Putamen (tissue), 1 donor: ENCODE measurements at places on chromosomes 2 and 18.
A peak's percentile ranks its signal among the peaks of the same experiment; 100 is the strongest.

DNA sequence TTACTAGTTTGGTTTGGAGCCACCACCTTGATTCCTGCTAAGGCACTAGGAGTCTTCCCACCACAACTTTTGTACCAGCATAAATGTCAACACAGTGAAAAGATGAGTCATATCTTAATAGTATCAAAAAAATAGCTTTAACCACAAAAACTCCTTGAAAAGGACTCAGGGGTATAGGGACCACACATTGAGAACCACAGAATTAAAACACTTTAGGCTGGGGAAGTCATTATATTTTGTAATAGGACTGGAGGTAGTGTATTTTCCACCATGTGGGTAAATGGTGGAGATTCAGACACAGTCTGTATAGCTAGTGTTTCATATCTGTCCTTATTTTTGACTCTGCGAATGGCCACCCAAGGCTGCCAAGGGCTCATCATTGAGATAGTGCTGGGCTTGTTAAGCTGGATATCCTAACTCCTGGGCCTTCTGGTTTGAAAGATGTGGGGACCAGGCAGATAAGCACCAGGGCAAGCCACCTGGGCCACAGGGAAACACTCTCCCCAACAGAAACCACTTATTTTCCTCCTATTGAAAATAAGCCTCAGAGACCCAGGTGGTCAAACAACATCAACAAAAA lies 19.1 kb upstream of the FHL2 start:
- DNase-seq = no peak

DNA sequence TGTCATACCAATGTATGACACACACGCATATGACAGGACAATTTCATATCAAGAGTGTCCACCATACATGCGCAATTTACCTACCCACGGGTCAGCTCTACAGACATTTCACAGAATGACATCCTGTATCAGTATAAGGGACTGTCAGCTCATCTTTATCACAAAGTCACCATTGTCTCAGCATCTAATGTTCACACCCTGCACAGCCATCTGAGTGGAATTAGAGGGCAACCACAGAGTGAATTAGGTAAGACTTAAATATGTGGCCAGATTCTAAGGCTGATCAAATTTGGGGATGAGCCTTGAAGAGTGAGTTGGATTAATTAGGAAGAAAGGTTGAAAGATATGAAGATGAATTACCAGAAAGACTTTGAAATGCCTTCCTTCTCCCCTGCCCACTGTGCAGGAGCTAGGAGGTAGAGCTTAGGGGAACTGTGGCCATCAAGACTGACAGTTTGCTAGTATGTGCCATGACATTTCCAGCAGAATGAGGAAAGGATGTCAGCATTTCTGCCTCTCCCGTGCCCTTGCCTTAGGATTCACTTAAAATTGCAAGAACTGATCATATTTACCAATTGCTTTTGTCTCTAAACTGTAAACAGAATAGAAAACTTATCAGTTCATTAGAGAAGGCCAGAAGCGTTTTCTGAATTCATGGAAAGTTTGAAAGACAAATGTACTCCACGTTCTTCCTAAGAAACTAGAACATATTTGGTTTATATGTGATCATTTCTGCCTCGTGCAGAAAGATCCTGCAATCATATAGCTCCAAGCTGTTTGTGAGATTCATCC lies 121.1 kb downstream of the DDX1 start:
- no peak for DNase-seq

GRCh38 chr2:214713080-214713830 lies 96.2 kb downstream of the BARD1 start:
- no peak for DNase-seq

DNA sequence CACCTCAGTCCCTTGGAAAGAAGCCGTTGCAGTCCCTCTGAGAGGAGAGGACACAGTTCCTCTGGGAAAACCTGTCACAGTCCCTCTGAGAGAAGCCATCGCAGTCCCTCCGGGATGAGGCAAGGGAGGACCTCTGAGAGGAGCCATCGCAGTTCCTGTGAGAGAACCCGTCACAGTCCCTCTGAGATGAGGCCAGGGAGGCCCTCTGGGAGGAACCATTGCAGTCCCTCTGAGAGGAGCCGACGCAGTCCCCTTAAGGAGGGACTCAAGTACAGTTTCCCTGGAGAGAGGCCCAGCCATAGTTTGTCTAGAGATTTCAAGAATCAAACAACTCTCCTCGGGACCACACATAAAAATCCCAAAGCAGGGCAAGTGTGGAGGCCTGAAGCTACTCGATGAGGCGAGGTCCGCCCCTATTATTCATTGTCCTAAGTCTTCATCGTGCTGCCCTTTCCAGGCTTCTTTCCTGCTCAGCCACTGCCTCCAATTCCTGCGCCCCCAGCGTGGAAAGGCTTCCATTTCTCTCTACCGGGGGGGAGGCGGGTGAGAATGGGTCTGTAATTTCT lies 630 bp upstream of the ZNF512 start:
- no peak for DNase-seq

DNA sequence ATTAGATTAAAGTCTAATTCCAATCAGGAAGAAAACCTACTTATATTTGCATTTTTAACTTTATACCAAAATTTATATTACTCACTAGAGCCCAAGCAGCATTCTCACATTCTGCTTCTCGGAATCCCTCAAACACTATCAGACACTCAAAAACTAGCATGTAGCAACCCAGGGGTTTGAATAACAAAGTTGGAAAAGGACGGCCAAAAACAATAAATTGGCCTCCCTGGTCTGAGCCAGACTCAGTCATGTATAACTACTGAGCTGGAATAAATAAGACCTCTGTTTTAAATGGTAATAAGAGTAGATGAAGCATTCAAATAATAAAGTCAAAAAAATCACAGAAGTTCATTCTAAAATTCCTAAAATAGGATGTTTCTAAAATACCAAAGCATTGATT lies 290.9 kb downstream of the IRS1 start:
- DNase-seq = no peak

GRCh38 chr2:2275451-2275850 lies 55.6 kb downstream of the MYT1L start:
- no peak for DNase-seq

DNA sequence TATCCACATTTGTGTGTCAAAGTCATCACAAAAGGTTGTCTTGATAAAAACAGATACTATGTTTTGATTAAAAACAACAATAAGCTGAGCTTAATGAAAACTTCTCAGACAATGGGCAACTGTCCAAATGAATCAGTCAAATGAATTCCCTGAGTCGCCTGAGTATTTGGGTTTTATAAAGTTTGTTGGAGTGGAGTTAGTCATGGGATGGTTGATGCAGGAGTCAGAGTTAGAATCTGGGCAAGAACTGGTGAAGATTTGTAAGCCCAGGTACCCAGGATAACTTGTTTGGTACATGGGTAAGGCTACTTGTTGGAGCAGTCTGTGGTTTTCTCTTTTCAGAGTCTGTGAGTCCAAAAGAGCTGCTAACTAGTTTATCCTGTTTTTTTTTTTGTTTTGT lies 34.4 kb upstream of the RAPGEF4 start:
- no peak for DNase-seq

DNA sequence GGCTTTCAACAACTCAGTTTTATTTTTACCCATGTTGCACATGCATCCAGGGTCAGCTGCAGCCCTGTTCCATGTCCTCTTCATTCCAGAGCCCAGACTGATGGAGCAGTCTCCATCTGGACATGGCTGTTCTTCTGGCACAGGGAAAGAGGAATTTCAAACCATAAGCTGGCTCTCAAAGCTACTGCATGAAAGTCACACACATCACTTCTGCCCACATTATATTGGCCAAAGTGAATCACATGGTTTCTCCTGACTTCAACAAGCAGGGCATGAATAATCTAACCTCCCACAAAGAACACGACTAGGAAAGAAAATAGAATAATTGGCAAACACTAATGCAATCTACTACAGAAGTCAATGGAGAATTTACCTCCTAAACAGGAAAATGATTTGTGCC lies 94.2 kb downstream of the FTCDNL1 start:
- DNase-seq = no peak

DNA sequence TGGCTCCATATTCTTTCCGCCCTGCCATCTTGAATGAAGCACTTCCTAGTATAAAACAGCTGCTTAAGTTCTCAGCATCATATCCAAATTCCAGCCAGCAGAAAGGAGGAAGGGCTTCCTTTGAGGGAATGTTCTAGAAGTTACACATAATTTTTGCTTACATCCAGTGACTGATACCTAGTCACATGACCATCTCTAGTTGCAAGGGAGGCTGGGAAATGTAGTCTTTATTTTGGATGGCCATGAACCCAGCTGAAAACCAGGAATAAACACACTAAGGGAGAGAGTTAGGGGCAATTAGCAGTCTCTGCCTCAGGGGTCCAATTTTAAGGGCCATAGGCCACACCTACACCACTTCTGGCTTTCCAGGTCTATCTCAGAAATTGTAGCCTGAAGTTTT lies 57.8 kb upstream of the LMAN1 start:
- no peak for DNase-seq

DNA sequence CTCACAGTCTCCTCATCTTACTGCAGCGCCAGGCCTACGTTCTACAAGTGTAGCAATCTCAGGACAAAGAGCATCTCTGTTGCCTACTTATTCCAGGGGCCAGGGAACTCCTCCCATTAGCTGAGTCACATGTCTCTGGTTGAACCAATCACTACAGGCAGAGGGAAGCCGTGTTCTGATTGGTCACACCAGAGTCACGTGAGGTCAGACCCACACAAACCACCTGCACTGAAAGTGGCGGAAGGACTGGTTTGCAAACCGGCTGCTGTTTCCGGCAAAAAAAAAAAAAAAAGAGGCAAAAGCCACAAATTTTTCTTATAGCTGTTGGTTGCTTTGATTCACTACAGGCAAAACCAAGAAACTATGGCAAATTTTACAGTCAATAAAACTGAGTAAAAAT lies 21.9 kb upstream of the USP14 start:
- DNase-seq = no peak

- peak; percentile 5 for DNase-seq
These were observed 27.1 kb upstream of the TFPI start for GRCh38 chr2:187581125-187581896.

DNA sequence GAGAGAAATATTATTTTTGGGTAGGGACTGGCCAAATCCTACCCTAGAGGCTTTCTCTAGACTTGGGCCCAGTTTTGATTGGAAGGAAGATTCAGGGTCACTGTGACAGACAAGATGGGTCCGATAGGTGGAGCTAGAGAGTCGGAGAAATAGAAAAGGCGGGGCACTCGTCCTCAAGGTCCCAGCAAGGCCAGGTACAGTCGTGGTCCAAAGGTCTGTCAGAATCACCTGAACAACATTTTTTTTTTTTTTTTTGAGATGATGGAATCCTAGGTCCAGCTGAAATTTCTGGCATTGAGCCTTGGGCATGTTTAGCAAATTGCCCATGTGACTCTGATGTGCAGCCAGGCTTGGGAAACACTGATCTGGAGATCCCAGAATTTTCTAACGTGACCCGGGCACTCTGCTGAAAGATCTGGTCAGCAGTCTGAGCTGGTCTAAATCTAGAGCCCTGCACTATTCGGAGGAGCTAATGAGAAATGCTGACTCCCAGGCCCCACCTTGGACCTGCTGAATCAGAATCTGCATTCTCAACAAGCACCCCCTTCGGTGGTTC lies 23.0 kb upstream of the NTSR2 start:
- peak; percentile 58 for DNase-seq

GRCh38 chr18:59918320-59918755 lies 18.5 kb downstream of the PMAIP1 start:
- no peak for DNase-seq

GRCh38 chr2:65329525-65329924 lies 101.9 kb downstream of the ACTR2 start:
- DNase-seq = no peak

- no peak for DNase-seq
These were observed 105.5 kb downstream of the RTP5 start for GRCh38 chr2:241974851-241975592.

DNA sequence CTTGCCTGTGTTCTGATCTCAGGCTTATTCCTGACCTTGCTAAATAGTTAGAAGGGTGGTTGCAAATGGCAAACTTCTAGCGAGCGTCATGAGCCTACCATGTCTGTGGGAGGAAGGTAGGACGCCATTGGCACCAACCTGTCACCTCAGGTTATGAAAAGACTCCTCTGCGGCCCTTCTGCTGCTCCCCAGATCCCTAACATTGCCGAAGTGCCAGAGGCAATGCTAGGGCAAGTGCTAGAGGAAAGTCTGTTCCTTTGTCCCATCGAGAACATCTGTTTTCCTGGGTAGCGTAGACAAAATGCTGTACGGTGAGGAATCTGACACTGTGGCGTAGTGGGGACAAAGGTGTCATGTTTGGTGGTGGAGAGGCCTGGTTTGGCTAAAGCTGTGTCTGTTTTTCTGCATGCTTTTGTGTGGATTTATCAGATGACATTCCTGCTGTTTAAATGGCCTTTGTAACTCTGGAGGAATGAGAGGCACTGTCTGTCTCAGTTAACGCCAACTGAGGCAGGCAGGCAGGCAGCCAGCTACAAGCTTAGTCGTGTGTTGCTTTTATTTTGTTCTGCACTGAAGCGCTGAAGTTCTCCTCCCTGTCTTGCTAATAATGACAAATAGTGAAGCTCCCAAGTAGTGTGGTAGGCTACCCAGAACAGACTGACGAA lies 94.1 kb downstream of the PRPF40A start:
- no peak for DNase-seq

GRCh38 chr2:20487030-20487391 lies 40.1 kb downstream of the RHOB start:
- no peak for DNase-seq

- DNase-seq = no peak
These were observed 25.3 kb upstream of the STARD7 start for GRCh38 chr2:96233880-96234316.

GRCh38 chr18:7616661-7617060 lies 49.5 kb downstream of the PTPRM start:
- DNase-seq = no peak

DNA sequence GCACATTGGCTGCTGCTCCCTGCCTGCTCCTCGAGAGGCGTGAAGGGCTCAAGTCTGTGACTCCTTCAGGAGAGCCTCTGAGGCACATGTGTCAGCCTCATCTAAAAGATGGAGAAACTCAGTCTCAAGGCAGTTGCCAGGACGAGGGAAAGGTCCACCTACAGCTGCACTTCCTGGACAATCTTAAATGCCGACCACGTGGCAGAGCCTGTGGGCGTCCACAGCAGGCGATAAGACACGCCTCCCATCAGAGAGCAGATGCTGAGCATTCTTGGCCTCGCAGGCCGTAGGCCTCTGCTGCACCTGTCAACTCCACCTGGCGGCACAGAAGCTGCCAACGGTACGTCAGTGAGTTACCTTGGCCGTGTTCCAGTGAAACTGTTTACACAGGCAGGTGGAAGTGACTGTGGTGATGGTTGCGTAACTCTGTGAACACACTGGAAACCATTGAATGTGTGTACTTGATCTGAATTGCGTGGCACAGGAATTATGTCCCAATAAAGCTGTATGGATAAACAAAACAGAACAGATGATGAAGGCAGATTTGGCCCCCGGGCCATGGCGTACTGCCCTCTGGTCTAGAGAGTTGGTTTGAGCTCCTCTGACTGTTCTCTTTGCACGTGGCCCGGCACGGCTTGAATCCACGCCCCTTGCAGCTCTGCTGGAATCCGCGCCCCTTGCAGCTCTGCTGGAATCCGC lies 114.5 kb downstream of the RNF144A start:
- DNase-seq = no peak

GRCh38 chr18:23225503-23225902 lies 90.2 kb downstream of the CABLES1 start:
- no peak for DNase-seq

GRCh38 chr2:29702276-29702675 lies 219.1 kb downstream of the ALK start:
- DNase-seq = no peak

GRCh38 chr2:135208016-135208415 lies 155.9 kb downstream of the RAB3GAP1 start:
- no peak for DNase-seq

GRCh38 chr2:210299866-210300373 lies 15.1 kb downstream of the MYL1 start:
- no peak for DNase-seq

- no peak for DNase-seq
These were observed 269.7 kb upstream of the APCDD1 start for GRCh38 chr18:10184776-10185175.
